Mammary epithelial cell (primary cell): ENCODE measurements at places on chromosomes 3 and 15. TPM values are rescaled to one million over a fixed set of nuclear protein-coding genes. Genes with fewer than 3 reads are reported as not detected.

LRRIQ4 gene
- not detected for polyA plus RNA-seq

CCR9 gene
- polyA plus RNA-seq: not detected

BCHE gene
- polyA plus RNA-seq: not detected

IREB2 gene
- 12.2 TPM for polyA plus RNA-seq

ECE2 gene
- not detected for polyA plus RNA-seq

CHRD gene
- polyA plus RNA-seq: not detected

CPLX3 gene
- polyA plus RNA-seq: not detected

JAGN1 gene
- polyA plus RNA-seq: 63.6 TPM

AAGAB gene
- 44.5 TPM for polyA plus RNA-seq

SKOR1 gene
- 0.02 TPM for polyA plus RNA-seq

MGLL gene
- 16.9 TPM for polyA plus RNA-seq

CTXN2 gene
- polyA plus RNA-seq: not detected

CNTN4 gene
- not detected for polyA plus RNA-seq

DAZL gene
- not detected for polyA plus RNA-seq

TTLL13 gene
- polyA plus RNA-seq: 0.02 TPM
